Activated CD8-positive, alpha-beta T cell treated with anti-CD3 and anti-CD28 coated beads, Interleukin-2, amount 10 ng/mL, durations not matched to agents 7 days and 5 days (primary cell): ENCODE measurements at places on chromosomes 7 and 10.

DNA sequence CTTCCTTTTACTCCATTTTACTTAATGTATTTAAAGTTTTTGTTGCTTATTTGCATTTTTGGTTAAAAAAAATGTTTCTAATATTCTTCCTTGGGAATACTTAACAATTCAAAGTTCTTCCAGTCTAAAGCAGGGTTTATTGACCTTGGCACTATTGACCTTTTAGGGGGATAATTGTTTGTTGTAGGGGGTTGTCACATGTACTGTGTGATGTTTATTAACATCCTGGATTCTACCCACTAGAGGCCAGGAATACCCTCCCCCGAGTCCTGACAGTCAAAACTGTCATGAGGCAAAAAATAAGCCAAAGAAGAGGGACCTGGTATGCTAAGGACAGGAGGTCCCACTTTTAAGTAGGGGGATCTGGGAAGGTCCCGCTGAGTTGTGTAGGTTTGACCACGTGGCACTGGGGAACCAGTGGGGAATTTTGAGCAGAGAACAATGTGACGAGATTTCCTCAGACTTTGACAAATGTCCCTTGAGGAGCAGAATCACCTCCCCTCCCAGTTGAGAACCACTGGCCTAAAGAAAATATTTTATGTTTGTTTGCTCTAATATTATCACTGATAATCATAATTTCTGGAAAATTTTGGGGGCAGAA lies 178.3 kb upstream of the PRR15 start:
- no peak overlapping the region for H3K4me3 ChIP-seq
- DNase-seq, result no peak
- no peaks in the 10 kb centered on the region for H3K36me3 ChIP-seq
- no peak overlapping the region for H3K27ac ChIP-seq
- no peaks in the 10 kb centered on the region for H3K4me1 ChIP-seq

GRCh38 chr10:109741712-109742111 lies 181.6 kb downstream of the XPNPEP1 start:
- no peaks in the 10 kb centered on the region for H3K4me1 ChIP-seq
- H3K4me3 ChIP-seq, result no peak overlapping the region
- DNase-seq, result no peak
- H3K36me3 ChIP-seq, result no peaks in the 10 kb centered on the region

DNA sequence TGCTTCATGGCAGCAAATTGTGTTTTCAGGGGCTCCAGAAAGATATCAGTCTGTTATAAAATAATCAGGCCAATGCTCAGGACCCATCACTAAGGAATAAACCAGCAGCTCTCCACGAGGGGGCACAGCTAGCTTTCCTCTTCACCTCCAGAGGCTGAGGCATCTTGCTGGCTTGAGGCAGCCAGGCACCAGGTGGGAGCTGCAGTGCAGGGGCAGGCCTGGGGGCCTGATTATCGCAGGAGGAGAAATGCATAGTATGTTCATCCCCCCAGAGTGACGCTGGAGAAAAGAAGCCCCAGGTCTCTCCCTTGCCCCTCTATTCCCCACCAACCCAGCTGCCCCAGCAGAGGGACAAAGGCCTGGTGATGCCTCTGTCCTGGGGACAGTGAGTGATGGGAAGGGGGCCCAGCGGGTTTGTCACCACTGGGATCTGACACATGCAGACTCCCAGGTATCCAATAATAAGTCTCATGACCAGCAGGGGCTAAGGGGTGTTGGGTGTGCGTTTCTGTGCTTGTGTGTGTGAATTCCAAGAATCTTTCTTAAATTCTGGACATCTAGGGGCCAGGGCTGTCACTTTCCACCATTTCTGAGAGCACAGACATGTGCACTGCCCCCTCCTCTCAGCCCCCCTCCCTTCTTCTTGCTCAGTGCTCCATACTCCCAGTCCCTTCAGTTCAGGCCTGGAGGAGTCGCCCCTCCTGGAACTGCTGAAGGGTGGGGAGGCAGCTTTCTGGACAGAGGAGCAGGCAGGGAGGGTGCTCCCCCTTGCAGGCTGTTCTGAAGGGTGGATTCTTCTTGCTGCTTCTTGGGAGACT lies 128.1 kb upstream of the FAM20C start:
- H3K4me1 ChIP-seq, result no peaks in the 10 kb centered on the region
- H3K36me3 ChIP-seq, result no peaks in the 10 kb centered on the region
- no peak overlapping the region for H3K4me3 ChIP-seq
- H3K27ac ChIP-seq, result no peak overlapping the region

- no peaks in the 10 kb centered on the region for H3K36me3 ChIP-seq
- H3K27ac ChIP-seq, result no peak overlapping the region
- H3K4me1 ChIP-seq, result no peaks in the 10 kb centered on the region
- no peak for DNase-seq
- no peaks in the 10 kb centered on the region for H3K27me3 ChIP-seq
- no peak overlapping the region for H3K4me3 ChIP-seq
These were observed 396.6 kb downstream of the DGKB start for GRCh38 chr7:14505906-14506305.

DNA sequence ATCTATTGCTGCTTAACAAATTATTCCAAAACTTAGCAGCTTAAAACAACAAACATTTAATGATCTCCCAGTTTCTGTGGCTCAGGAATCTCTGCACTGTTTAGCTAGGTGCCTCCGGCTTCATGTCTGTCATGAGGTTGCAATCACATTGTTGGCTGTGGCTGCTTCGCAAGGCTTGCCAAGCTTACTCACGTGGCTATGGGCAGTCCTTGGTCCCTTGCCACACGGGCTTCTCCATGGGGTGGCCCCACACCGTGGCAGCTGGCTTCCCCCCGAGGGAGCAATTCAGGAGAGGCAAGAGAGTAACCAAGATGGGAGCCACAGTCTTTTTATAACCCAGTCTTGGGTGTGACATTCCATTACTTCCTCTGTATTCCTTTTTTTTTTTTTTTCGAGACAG lies 67.4 kb downstream of the NEURL1 start:
- H3K27ac ChIP-seq, result no peak overlapping the region
- no peak for DNase-seq
- H3K36me3 ChIP-seq, result no peaks in the 10 kb centered on the region
- H3K4me1 ChIP-seq, result peaks cover 12% of the 10 kb centered on the region

GRCh38 chr10:133325440-133326222 lies 11.1 kb downstream of the CALY start:
- peaks cover 10% of the 10 kb centered on the region for H3K4me1 ChIP-seq

GRCh38 chr10:73096449-73097304 lies at the start of gene P4HA1:
Gene P4HA1 (minus strand): TSS chr10:73096866. CDS start chr10:73074883, 21,983 bp downstream.
- peak within 1 kb of the TSS; percentile 90 for H3K4me3 ChIP-seq
- DNase-seq, result peak; percentile 99
- peak within 1 kb of the TSS; percentile 91 for H3K27ac ChIP-seq
- H3K27me3 ChIP-seq, result no peaks in the 10 kb centered on the region
- peaks cover 33% of the 10 kb centered on the region for H3K4me1 ChIP-seq

GRCh38 chr7:48251766-48252165 lies 80.5 kb downstream of the ABCA13 start:
- no peaks in the 10 kb centered on the region for H3K4me1 ChIP-seq
- no peak overlapping the region for H3K27ac ChIP-seq
- no peaks in the 10 kb centered on the region for H3K36me3 ChIP-seq

- H3K4me3 ChIP-seq, result no peak overlapping the region
- H3K4me1 ChIP-seq, result no peaks in the 10 kb centered on the region
- no peak overlapping the region for H3K27ac ChIP-seq
- no peak for DNase-seq
- no peaks in the 10 kb centered on the region for H3K27me3 ChIP-seq
These were observed 1017.5 kb downstream of the SORCS1 start for GRCh38 chr10:106147021-106147420.

- no peak overlapping the region for H3K27ac ChIP-seq
- no peaks in the 10 kb centered on the region for H3K36me3 ChIP-seq
- peaks cover 14% of the 10 kb centered on the region for H3K27me3 ChIP-seq
- DNase-seq, result no peak
These were observed 110.5 kb downstream of the IPMK start for GRCh38 chr10:58157076-58157766.

DNA sequence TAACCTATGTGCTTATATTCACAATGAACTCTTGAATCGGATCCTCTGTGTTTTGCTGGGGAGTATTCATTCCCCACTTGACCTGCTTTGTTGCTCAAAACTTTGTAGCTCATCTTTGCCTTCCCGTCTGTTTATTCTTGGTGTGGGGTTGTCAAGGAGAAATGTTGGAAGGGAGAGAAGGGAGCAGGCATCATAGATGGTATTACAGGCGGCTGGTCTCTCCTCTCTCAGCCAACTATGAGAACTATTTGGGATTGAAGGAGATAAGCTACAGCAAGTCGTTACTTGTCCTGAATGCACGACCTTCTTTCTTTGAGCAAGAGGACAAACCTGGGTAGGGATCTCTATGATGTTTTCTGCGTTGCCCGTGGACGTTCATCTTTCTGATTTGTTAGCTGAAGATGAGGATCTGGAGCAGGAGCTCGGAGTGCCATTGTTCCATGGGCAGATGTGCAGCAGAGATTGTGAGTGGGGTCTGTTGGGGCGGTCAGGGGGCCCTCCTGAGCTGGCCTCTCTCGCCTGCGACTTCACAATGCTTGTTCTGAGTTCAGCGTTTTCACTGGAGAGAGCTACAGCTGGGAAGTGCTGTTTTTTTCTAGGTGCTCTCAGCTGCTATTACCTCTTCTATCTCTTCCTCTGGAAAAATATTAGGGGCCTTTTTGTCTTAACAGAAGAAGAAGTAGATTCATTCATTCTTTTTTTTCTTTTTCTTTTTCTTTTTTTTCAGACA lies 126.9 kb upstream of the KLF6 start:
- DNase-seq, result no peak
- no peak overlapping the region for H3K4me3 ChIP-seq
- H3K36me3 ChIP-seq, result no peaks in the 10 kb centered on the region
- no peaks in the 10 kb centered on the region for H3K27me3 ChIP-seq

GRCh38 chr10:93392121-93392520 lies 90.0 kb downstream of the MYOF start:
- no peaks in the 10 kb centered on the region for H3K27me3 ChIP-seq
- DNase-seq, result no peak
- H3K4me3 ChIP-seq, result no peak overlapping the region
- peaks cover 8% of the 10 kb centered on the region for H3K4me1 ChIP-seq
